ENCODE measurements at places on chromosomes 7 and 10. TPM values are rescaled to one million over a fixed set of nuclear protein-coding genes. Genes with fewer than 3 reads are reported as not detected.
A peak's percentile ranks its signal among the peaks of the same experiment; 100 is the strongest.

- peak; percentile 81 for DNase-seq
Measured at GRCh38 chr10:34102237-34102673, 712.8 kb downstream of the PARD3 start.

CCDC172 gene
- polyA plus RNA-seq: not detected

DNA sequence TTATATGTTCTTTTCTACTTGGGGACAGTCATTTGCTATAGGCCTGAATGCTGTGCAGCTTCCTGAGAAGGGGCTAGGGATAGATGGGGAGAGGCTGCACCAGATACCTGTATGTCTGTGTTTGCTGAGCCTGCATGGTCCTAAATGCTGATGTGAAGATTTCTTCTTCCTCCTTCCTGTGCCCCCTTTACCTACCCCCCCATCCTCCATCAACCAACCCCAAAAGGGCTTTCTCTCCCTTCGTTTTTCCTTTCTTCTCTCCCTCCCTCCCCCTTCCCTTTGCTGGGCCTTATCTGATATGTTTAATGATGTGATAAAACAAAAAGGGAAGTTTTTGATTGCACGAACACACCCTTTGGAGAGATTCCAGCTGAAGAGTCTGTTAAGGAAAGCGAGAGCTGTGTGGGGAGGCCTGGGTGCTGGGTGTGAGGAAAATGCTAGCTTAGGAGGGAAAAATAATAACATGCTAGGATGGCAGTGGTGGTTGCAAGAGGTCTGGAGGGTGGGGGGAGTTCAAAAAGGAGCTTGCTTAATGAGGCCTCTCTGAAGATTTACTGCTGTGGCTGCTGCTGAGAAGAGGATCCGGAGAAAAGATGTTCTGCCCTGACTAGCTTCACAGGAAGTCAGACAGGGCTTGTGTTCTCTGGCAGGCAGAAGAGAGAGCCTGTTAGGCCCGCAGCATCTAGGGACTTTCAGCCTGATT is 101.8 kb downstream of the SAMD9 start:
- no peak for DNase-seq

DNA sequence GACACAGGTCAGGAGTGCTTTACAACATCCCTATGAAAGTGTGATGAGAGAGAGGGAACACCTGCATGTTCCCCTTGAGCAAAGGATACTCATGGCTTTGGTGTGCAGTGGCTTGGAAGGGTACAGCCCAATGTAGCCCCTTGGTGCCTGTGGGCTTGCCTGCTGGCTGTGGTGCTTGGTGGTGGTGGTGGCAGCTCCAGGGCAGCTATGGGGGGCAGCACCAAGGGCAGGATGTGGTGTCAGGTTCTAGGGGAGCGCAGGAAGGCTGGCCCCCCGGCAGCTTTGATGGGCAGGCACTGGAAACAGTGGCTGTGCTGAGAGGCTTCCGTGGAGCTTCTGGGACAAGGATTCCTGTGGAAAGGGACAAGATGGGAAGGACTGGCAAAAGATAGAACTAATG is 464.0 kb upstream of the ZMIZ1 start:
- no peak for DNase-seq

ZNF722 gene
- not detected for polyA plus RNA-seq

PCLO gene
- 0.06 TPM for polyA plus RNA-seq

DNA sequence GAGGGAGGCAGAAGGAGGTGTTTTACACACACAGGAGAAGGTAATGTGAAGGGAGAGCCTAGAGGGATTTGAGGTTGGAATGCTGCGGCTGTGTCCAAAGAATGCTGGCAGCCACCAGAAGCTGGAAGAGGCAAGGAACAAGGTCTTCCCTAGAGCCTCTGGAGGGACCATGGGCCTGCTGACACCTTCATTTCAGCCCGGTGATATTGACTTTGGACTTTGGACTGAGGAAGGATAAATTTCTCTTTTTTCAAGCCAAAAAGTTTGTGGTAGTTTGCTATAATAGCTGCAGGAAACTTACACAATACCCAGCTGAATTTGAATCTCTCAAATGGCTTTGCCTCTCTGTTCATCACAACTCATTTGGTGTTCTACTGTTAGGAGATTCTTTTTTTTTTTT is 34.6 kb downstream of the UBN2 start:
- no peak for DNase-seq

DNA sequence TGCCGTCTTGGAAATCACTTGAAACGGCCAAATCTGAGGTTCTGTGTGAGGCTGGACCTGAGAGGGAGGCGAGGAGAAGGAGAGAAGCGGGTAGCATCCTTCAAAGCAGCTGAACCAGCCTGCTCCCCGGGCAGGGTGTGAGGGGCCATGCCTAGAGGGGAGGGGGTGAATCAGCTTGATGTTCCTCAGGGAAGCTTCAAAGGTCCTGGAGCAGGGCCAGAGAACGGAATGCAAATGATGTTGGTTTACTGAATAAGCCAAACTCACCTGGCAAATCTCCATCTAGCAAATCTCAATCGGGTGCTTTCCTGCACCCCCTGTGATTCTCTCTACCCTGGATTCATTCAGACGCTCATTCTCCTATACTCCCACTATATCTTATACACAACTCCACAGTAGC is 226.9 kb downstream of the WDR11 start:
- DNase-seq: no peak

DNA sequence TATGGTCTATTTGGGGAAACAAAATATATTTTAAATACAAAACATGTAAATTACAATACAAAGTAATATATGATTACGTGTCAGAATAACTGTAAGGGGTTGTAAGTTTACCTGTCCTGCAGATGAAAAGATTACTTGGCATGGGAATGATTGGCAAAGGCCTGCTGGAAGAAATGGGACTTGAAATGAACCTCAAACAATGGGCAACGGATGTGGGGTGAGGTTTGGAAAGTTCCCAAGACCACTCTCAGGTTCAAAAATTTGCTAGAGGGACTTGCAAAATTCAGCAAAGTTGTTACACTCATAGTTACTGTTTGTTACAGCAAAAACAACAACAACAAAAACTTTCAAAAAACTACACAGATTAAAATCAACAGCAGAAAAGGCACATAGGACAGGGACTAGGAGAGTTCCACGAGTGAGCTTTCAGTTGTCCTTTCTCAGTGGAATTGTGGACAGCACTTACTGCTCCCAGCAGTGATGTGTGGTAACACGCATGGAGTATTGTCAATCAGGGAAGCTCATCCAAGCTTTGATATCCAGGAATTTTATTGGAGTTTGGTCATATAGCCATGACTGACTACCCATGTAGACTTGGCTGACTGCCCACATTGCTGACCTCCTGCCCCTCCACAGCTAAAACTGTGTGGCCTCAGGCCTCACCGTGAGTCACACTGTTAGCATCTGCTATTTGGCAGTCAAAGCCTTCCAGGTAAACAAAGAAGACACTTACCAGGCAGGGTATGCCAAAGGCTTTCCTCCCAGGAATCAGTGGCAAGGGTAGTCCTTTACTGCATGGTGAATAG is 43.8 kb downstream of the EXOC6 start:
- peak; percentile 14 for DNase-seq

TMEM176B gene
- polyA plus RNA-seq: 24.8 TPM

PIP gene
- not detected for polyA plus RNA-seq

GRCh38 chr7:70334871-70335270 is 736.6 kb downstream of the AUTS2 start:
- no peak for DNase-seq

GRCh38 chr7:48511080-48511479 is 339.8 kb downstream of the ABCA13 start:
- no peak for DNase-seq

GRCh38 chr10:6204063-6204340 is 1.3 kb downstream of the PFKFB3 start:
- no peak for DNase-seq

DNA sequence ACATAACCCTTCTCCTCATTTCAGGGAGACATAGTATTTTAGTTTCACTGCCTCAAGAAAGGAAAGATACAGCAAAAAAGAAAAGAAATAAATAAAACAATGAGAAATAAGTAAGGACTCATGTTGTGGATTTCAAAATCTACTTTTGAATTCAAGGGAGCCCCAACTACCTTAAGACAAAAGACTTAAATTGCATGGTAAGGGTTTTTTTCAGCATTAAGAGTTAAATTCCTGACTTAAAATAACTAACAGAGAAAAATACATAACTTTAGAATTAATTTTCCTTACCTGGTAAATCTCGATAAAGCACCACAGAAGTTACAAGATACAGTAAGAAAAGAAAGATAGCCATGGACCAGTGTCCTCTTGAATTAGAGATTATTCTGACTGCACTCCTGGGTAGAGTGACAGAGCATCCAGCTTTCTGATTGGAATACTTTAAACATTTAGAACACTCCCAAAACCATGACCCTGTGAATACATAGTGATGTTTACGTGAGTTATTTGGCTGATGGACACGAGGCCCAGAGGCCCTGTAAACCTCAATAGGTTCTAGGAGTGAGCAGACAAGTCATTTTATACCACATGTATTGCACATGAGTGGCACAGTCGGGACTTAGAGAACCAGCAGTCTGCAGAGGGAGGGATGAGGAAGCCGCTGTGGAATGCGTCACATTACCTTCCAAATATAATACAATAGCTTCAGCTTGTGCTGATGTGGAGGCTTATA is 292.5 kb upstream of the SEMA3C start:
- DNase-seq: no peak

GRCh38 chr10:49115015-49115795 is at the start of gene VSTM4:
TSS of gene VSTM4 (minus strand) at chr10:49115522. CDS start at chr10:49115485, 37 bp downstream.
- DNase-seq: peak; percentile 41

RPP38 gene
- 13.9 TPM for polyA plus RNA-seq

GRCh38 chr10:110684800-110685446 is 40.8 kb downstream of the RBM20 start:
- DNase-seq: peak; percentile 28

- DNase-seq: no peak
Measured at GRCh38 chr7:12210179-12211053, 678 bp upstream of the TMEM106B start.

GRCh38 chr10:536371-536925 is 153.0 kb downstream of the DIP2C start:
- DNase-seq: no peak

COL26A1 gene
- polyA plus RNA-seq: not detected

MYH16 gene
- not detected for polyA plus RNA-seq

ABCA13 gene
- polyA plus RNA-seq: not detected

GRCh38 chr10:514137-514671 is 175.3 kb downstream of the DIP2C start:
- DNase-seq: no peak

DNA sequence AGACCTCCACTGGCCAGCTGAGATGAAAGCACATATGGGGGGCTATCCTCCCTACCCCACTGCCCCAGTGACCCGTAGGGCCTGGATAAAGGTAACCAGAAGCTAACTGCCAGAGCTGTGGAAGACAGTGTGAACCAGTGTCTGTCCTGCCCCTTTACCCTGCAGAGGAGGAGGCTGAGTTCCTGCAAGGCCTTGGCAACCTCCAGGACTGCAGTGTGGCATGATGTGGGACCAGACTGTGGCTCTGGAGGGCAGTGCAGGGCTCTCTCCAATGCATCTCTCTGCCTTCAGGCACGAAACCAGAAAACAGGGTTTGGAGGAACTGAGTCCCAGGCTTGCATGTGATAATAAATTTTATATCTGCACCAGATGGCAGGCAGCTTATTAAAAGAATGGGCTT is 93.1 kb downstream of the EPC1 start:
- no peak for DNase-seq

GRCh38 chr10:85789982-85790789 is 576.4 kb downstream of the GRID1 start:
- DNase-seq: no peak

DNA sequence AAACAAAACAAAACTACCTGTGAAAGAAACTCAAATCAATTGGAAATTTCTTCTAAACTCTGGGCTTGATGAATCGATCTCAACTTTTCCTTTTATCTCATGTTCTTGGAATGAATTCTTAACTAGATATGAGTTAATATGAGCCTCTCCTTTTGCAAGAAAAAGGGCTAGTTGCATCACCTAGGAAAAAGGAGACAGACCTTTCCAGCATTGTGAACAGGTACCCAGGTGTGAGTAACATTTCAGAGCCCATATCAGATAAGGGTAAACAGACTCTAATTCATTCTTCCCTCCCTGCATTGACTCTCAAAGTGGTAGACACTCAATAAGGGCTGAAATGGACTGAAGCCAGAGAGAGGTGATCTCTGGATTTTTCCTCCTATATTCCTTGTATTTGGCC is 103.8 kb upstream of the AGR3 start:
- no peak for DNase-seq

DNA sequence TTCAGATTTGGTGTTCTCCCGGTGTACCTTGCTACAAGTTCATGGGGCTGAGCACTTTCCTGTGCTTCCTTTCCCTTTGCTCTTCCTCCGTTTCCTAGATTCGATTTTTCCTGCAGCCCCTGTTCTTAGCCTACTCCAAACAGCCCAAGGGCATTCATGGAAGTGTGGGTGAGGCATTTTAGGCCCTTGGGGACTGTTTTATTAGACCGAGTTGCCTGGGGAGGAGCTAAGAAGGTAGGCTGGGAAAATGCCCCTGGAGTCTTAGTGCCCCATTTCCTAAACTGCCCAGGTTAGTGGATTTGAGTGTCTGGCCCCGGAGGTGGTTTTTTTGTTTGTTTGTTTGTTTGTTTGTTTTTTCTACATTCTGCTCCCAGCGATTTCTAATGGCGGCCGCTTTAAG is 1.8 kb downstream of the LRMDA start:
- no peak for DNase-seq

DNA sequence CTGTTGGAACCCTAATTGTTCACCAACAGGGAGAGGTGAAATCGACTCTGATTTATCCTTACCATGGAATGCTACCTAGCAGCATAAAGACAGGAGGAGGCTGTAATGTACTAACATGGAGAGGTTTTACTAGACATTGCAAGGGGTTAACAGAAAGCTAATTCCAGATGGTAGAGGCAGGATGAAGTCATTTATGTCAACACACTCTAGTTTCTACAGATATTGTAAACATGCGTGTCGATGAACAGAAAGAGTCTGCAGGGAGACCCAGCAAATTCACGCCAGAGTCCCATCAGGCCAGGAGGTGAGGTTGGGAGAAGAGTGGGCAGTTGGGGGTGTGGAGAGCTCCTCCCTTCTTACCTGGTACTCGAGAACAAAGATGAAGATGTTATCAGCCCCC is 7.0 kb downstream of the NPC1L1 start:
- no peak for DNase-seq

- no peak for DNase-seq
Measured at GRCh38 chr10:84551437-84552120, 223.2 kb downstream of the CCSER2 start.

DNA sequence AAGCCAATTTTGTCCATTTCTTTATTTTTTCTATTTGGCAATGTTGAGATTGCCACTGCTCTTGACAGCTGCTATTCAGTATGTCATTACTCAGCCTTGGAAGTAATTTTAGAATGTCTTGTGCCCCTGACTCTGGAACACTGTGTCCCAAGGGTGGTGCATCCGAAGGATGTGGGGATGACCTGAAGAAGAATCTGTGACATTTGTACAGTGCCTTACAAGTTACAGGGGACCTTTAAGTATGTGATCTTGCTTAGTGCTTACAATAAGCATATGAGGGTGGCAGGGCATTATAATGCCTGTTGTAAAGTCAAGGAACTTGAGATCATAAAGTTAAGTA is 239.5 kb downstream of the REEP3 start:
- no peak for DNase-seq

FAM25C gene
- not detected for polyA plus RNA-seq

DNA sequence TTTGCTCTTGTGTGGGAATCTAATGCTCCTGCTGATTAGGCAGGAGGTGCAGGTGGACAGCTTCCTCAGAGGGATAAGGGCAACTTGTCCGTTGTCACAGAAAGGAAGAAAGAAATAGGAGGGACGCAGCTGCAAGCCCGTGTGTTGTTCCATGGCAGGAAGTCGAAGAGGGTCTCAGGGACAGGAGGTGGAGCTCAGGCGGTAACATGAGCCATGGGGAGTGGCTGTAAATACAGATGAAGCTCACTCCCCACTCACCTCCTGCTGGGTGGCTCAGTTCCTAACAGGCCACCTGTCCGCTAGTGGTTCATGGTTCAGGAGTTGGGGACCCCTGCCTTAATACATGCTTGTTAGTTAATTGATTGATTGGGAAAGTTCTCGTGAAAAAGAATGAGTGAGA is 101.7 kb upstream of the SFMBT2 start:
- no peak for DNase-seq
